ENCODE measurements at places on chromosomes 5 and 9. TPM values are rescaled to one million over a fixed set of nuclear protein-coding genes. Genes with fewer than 3 reads are reported as not detected.

C1QTNF3 gene
- total RNA-seq, result 7.0 TPM

RNF44 gene
- total RNA-seq, result 262 TPM

HSD17B3 gene
- 1.8 TPM for total RNA-seq

TAS2R1 gene
- total RNA-seq, result not detected

PDE6A gene
- not detected for total RNA-seq

GRCh38 chr5:56164376-56164775, 68.8 kb downstream of the ANKRD55 start:
- no peaks in the 10 kb centered on the region for H3K36me3 ChIP-seq
- H3K27ac ChIP-seq, result no peak overlapping the region
- H3K4me3 ChIP-seq, result no peak overlapping the region
- no peaks in the 10 kb centered on the region for H3K27me3 ChIP-seq
- peaks cover 29% of the 10 kb centered on the region for H3K4me1 ChIP-seq

DNA sequence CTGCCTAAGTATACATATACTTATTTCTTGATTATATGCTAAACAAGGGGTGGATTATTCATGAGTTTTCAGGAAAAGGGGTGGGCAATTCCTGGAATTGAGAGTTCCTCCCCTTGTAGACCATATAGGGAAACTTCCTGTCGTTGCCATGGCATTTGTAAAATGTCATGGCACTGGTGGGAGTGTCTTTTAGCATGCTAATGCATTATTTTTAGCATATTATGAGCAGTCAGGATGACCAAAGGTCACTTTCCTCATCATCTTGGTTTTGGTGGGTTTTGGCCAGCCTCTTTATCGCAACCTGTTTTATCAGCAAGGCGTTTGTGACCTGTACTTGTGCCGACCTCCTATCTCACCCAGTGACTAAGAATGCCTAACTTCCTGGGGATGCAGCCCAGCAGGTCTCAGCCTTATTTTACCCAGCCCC, 80.9 kb downstream of the ALDH7A1 start:
- H3K27me3 ChIP-seq, result no peaks in the 10 kb centered on the region
- H3K4me3 ChIP-seq, result no peak overlapping the region
- no peak for DNase-seq
- no peaks in the 10 kb centered on the region for H3K36me3 ChIP-seq

- no peak overlapping the region for H3K27ac ChIP-seq
- H3K36me3 ChIP-seq, result no peaks in the 10 kb centered on the region
- no peak for DNase-seq
- H3K27me3 ChIP-seq, result no peaks in the 10 kb centered on the region
- no peak overlapping the region for H3K4me3 ChIP-seq
These were observed 269.6 kb downstream of the PSAT1 start for GRCh38 chr9:78566521-78566920.

DNA sequence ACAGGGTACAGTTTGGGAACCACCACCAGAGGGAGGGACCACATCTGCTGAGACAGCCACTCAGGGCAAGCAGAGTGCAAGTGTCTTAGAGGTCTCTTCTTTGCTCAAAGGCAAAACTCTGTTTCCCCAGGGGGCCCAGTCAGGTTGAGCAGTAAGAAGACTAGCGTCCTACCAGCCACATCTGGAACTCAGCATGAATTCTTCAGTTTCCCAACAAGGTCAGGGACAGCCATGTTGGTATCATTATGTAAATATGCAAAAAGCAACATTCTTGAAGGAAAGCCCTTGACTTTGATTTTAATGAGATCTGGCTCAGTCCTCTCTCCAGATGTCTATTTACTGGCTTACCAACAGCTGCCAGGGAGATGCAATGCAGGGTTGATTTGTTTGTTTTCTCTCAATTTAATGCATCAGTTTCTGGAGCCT, 46.7 kb downstream of the TGFBI start:
- H3K27ac ChIP-seq, result no peak overlapping the region
- no peak for DNase-seq
- H3K4me3 ChIP-seq, result no peak overlapping the region
- H3K27me3 ChIP-seq, result peaks cover 12% of the 10 kb centered on the region
- peaks cover 9% of the 10 kb centered on the region for H3K4me1 ChIP-seq
